ENCODE measurements at places on chromosomes 6 and 20. TPM values are rescaled to one million over a fixed set of nuclear protein-coding genes. Genes with fewer than 3 reads are reported as not detected.

The HLA-DRA gene
- polyA plus RNA-seq = 0.75 TPM

The SLC17A1 gene
- polyA plus RNA-seq = 2.2 TPM

DNA sequence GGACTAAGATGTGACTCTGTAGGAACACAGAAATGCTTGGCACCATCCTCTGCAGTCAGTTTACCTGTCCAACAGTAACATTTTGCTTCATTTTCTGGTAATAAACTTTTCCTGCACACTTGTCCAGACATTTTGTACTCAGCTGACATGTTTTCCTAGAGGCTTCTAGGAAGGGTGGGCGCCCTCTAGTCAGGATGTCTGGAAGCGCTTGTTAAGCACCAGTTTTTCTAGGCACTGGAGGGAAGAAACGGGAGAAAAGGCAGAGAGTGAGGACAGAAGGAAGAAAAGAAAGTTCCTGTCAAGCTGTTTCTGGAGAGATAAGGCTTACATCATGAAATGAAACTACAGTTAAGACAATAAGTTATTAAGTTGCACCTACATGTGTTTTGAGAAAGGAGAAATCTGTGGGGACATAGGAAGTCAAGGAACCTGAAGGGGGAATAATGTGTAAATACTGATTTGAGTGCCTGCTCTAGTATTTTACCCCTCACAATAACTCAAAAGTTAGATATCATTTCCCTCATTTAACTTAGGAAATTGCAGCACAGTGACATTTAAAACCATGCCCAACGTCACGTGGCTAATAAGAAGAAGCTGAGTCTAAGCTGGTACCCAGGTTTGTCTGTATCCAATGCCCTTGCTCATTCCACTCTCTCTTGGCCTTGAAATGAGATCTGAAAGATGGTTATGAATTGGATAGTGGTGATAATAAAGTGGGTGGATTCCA is 42.7 kb upstream of the TNFRSF21 start:
- H3K27me3 ChIP-seq = no peaks in the 10 kb centered on the region
- no peak overlapping the region for H3K4me3 ChIP-seq
- no peaks in the 10 kb centered on the region for H3K36me3 ChIP-seq
- DNase-seq = no peak
- no peaks in the 10 kb centered on the region for H3K4me1 ChIP-seq

DNA sequence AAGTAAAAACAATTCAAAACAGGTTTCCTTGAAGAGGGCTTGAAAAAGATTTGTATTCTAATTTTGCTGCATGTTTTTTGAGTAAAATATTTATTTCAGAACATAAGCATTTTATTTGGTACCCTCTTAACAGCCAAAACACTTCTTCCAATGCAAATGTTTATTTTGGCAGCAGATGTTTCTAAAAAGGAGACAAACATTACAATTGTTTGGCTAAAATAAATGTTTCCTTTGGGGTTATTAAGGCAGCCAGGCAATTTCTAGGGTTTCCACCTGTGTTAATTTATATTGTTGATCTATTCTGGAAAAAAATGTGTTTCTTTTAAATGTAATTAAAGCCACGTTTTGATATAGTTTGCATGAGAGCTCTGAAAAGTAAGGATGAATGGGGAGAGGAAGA is 56.6 kb downstream of the ARID1B start:
- H3K4me1 ChIP-seq = no peaks in the 10 kb centered on the region
- no peak overlapping the region for H3K27ac ChIP-seq
- H3K4me3 ChIP-seq = no peak overlapping the region
- no peak for DNase-seq
- H3K36me3 ChIP-seq = no peaks in the 10 kb centered on the region

DNA sequence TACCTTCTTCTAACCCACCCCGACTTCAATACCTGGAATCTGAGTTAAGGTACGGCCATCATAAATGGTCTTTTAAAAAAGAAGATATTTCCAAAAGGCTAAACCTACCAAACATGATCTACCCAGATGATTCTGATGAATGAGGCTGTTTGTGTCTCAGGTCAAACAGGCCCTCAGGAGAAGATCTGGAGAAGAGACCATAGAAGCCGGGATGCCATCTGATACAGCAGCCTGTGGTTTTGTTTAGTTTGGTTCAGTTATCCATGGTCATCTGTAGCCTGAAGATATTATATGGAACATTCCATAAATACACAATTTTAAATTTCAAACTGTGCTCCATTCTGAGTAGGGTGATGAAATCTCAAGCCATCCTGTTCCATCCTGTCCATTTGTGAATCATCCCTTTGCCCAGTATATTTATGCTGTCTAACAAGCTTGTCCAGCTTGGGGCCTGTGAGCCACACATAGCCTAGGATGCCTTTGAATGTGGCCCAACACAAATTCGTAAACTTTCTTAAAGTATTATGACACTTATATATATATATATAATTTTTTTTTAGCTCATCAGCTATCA is 4.0 kb upstream of the CAP2 start:
- H3K27me3 ChIP-seq = no peaks in the 10 kb centered on the region
- no peaks in the 10 kb centered on the region for H3K4me1 ChIP-seq
- H3K27ac ChIP-seq = no peak overlapping the region

DNA sequence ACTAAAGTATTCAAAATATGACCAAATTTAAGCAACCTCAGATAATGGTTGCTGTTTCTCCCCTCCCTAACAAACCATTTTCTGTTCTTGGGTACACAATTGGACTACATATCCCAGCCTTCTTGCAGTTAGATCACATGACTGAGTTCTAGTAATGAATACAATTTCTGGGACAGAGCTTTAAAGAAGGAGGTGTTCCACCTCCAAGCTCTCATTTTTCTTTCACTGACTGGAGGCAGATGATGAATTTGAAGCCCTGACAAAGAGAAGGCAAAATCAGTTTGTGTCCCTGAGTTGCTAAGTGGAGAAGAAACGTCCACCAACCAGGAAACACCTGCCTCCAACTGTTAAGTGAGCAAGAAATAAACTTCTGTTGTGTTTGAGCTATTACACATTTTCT is 117.2 kb downstream of the LCA5 start:
- DNase-seq = no peak
- no peak overlapping the region for H3K4me3 ChIP-seq
- H3K27me3 ChIP-seq = no peaks in the 10 kb centered on the region
- peak overlapping the region; percentile 67 for H3K27ac ChIP-seq

DNA sequence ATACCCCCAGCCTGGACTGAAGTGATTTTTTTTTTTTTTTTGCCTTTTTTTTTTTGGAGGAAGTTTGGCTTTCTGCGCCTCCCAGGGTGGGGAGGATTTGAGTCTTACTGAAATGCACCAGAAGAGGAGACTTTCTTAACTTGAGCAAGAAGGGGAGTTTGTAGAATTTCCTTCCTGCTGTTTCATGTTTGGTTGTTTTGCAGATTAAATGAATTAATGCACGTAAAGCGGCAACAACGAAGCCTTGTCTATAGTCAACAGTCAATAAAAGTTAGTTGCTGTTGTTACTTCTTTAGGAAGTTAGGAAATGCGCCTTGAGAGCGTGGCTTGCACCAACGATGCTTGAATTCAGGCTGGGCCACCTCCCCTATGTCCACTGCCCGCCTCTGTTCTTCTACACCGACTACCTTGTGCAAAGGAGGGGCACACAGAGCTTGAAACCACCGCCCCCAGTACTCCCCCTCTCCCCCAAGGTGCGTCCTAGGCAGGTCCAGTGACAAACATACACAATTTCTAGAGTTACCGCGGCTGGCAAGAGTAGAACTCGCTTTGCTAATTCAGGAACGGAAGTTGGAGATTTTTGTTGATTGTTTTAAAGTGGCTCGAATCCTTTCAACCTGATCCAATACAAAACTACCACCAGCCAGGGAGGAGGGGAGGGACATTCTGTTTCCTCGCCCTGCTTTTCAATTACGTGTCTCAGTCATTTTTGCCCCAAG is 830 bp upstream of the CYP24A1 start:
- peak overlapping the region; percentile 36 for H3K4me3 ChIP-seq
- H3K36me3 ChIP-seq = no peaks in the 10 kb centered on the region

DNA sequence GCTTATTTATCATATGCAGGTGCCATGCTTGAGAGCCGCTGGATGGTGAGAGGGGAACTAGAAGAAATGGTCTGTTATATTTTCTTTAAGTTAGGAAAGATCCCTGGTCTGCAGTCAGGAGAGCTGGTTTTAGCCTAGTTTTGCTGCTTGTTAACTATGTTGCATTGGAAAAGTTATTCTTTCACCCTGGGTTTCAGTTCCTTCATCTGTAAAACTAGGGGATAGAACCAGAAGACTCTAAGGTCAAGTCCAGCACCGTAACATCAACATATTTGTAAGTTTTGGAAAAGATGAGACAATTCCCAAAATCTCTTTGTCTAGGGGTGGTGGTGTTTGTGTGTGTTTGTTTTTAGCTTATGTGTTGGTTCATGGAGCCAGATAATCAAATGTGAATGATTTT is 304.0 kb downstream of the QKI start:
- H3K36me3 ChIP-seq = no peaks in the 10 kb centered on the region
- no peak overlapping the region for H3K27ac ChIP-seq
- H3K4me3 ChIP-seq = no peak overlapping the region
- no peaks in the 10 kb centered on the region for H3K27me3 ChIP-seq
- no peak for DNase-seq

The LRFN2 gene
- 0.54 TPM for polyA plus RNA-seq

- no peak overlapping the region for H3K4me3 ChIP-seq
- H3K27me3 ChIP-seq = no peaks in the 10 kb centered on the region
- peak overlapping the region; percentile 84 for H3K27ac ChIP-seq
- no peaks in the 10 kb centered on the region for H3K36me3 ChIP-seq
Observed at GRCh38 chr20:62413025-62413570, 6.0 kb upstream of the CABLES2 start.

- no peak overlapping the region for H3K4me3 ChIP-seq
- DNase-seq = no peak
- H3K36me3 ChIP-seq = no peaks in the 10 kb centered on the region
- peaks cover 8% of the 10 kb centered on the region for H3K4me1 ChIP-seq
Observed at GRCh38 chr20:62030834-62031434, 34.7 kb downstream of the TAF4 start.

DNA sequence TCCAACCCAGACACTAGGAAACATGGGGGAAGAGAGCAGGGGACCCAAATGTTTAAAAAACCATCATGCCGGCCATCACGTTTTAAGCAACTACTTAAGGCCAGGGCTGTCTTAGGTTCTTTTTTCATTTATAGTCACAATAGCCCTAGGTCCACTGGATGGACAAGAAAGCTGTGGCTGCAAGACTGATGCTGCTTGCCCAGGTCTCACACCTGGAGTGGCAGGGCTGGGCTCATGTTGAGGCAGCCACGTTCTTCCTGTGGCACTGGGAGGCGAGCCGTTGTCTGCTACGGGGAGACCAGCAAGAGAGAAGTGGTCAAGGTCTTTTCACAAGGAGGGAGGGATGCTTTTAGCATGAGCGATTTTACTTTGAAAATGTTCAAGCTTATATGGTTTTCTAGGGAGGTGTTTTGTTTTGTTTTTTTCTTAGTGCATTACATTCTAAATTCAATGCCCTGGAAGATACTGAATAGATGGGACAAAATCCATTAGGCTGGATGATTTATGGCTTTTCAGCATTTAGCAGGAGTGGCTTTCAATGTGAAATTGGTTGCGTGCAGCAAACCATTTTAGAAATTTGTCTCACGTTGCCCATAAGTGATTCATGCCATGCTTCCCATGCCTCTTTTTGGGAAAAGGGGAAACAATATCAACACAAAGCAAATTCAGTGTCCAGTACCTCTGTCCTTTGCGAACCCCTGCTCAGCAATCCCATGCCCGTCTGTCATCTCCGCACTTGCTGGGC is 106.6 kb upstream of the SNX9 start:
- H3K27me3 ChIP-seq = no peaks in the 10 kb centered on the region
- H3K4me1 ChIP-seq = peaks cover 16% of the 10 kb centered on the region
- no peak overlapping the region for H3K4me3 ChIP-seq
- DNase-seq = no peak

DNA sequence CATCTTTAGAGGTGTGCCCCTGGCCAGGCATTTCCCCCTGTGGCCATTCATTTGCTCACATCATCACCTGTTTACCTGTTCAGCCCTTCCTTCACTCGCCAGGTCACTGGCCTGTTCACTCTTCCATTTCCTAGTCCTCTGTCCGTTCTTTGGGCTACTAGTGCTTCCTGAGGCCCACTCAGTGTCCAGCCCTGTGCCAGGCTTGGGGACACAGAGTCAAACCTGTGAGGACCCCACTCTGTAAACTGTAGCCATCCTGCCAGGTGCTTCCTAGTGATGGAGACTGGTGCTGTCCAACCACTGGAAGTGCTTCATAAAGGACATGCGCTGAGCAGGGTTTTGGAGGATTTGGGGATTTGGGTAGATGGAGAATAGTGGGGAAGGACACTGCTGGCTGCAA is 3.5 kb downstream of the DLGAP4 start:
- H3K36me3 ChIP-seq = no peaks in the 10 kb centered on the region
- no peak for DNase-seq
- peaks cover 61% of the 10 kb centered on the region for H3K27me3 ChIP-seq
- H3K4me1 ChIP-seq = peaks cover 3% of the 10 kb centered on the region

Measured in hepatocyte (in vitro differentiated cells).